HS-5 (cell line): ENCODE measurements at places on chromosomes 2 and 18.

GRCh38 chr2:234165421-234165820 lies 114.9 kb downstream of the SPP2 start:
- no peak for DNase-seq

- no peak for DNase-seq
Measured at GRCh38 chr2:128260239-128261138, 58.2 kb downstream of the HS6ST1 start.

- no peak for DNase-seq
Measured at GRCh38 chr18:10487154-10487553, 32.7 kb downstream of the APCDD1 start.

DNA sequence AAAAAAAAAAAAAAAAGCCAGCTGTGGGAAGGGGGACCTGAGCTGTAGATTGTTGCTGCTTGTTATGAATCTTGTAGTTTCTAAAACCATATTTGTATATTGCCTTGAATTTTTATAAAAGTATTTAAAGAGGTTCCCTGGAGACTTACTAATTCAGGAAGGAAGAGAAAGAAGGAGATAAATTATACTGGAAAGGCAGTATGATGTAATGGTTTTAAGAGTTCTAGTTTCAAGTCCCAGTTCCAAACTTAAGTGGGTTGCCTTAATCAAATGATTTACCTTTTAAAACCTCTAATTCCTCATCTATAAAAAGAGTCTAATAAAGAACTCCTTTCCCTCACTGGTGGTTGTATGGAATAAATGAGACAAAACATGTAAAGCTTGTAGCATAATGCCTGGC lies 62.2 kb downstream of the PTRHD1 start:
- no peak for DNase-seq

- no peak for DNase-seq
Measured at GRCh38 chr2:9315280-9315847, 108.0 kb downstream of the ITGB1BP1 start.

DNA sequence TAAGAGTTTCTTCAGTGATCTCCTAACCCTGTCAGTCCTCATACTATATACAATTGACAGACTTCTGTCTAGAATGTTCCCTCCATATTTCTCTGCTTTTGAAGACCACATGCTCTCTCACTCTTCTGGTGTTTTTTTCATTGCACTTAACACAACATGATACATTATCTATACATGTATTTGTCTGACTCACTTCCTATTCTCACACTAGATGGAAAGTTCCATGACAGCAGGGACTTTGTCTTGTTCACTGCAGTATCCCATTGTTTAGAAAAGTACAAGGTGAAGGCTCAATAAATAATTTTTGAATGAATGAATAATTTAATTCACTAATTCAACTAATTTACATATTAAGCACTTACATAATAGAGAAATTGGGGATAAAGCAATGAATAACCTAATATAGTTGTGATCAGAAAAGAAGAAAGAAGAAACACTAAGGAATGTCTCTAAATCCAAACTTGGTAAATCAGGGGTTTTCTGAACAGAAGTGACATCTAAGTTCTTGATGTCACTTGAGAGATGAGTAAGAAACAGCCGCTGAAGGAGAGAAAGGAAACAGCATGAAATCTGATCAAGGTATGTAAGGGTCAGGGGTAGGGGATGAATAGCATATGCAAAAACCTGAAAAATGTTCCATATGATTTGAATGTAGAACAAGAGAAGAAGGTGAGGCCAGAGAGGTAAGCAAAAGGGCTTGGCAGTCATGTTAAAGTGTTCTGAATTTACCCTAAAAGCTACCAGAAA lies 42.4 kb downstream of the MBD2 start:
- DNase-seq: no peak

GRCh38 chr2:177313162-177313781 lies 48.7 kb upstream of the NFE2L2 start:
- no peak for DNase-seq

DNA sequence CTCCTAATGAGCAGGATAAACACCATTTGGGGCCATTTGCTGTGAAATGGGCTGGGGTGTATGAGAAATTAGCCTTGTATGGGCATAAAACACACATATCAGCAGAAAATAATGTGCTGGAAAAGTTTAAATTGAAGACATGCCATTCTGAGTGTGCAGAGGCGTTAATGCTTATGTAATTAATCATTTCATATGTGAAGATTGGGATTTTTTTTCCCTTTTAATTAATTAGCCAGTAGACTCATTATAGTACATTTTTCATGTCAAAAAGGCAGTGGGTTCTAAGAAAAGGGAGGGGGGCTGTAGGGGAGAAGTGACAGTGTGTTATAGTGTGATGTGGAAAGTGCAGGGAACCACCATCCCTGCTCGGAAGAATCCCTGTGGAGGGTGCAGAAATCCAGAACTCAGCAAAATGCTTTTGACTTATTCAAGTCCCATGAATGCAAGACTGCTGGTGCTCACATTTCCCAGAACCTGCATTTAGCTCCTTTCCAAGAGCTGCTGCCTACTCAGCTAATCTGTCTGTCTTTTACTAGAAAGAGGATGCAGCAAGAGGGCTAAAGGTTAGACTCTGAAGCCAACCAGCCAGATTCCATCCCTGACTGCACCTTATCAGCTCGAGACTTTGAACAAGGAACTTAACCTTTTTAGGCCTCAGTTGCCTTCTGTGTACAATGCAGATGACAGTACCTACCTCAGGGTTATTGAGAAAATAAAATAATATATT lies 11.6 kb upstream of the COX7A2L start:
- DNase-seq: no peak

DNA sequence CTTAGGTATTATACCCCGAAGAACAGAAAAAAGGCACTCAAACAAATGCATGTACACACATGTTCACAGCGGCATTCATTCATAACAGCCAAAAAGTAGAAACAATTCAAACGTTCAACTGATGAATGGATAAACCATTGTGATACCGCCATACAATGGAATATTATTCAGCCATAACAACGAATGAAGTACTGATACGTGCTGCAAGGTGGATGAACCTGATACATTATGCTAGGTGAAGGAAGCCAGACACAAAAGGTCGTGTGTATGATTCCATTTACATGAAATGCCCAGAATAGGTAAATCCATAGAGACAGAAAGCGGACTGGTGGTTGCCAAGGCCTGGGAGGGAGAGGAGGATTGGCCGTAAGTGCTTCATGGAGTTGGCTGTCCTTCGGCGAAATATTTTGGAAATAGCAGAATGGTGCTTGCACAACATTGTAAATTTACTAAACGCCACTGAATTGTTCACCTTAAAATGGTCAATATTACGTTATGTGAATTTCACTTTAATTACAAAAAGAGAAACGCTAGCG lies 750 bp upstream of the RMP24 start:
- DNase-seq: no peak

DNA sequence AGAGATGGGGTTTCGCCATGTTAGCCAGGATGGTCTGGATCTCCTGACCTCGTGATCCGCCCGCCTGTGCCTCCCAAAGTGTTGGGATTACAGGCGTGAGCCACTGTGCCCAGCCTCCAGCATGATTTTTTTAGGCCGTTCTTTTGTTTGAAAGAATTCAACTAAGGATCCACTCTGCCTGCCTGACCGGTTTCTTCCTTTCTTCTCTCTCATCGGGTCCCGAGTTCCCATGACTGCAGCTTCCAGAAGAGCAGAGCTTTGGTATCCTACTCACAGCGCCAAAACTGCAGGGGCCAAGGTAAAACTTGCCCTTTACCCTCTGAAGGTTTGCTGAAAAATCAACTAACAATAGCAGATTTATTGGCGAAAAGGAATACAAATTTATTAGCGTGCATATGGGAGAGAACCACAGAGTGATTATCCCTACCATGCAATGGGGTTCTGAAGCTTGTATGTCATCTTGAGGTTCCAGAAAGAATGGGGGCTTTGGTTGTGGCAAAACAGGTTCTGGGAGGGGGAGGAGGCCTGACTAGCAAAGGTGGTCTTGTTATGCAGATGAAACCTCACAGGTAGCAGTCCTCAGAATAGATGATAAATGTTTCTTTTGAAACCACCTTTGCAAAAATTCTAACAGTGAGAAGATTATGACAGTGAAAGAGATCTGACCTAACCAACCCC lies 87.0 kb upstream of the MSH6 start:
- DNase-seq: no peak

- no peak for DNase-seq
Measured at GRCh38 chr18:57141208-57142129, 5.4 kb upstream of the BOD1L2 start.

- DNase-seq: no peak
Measured at GRCh38 chr2:133802409-133803039, 234.3 kb upstream of the NCKAP5 start.

DNA sequence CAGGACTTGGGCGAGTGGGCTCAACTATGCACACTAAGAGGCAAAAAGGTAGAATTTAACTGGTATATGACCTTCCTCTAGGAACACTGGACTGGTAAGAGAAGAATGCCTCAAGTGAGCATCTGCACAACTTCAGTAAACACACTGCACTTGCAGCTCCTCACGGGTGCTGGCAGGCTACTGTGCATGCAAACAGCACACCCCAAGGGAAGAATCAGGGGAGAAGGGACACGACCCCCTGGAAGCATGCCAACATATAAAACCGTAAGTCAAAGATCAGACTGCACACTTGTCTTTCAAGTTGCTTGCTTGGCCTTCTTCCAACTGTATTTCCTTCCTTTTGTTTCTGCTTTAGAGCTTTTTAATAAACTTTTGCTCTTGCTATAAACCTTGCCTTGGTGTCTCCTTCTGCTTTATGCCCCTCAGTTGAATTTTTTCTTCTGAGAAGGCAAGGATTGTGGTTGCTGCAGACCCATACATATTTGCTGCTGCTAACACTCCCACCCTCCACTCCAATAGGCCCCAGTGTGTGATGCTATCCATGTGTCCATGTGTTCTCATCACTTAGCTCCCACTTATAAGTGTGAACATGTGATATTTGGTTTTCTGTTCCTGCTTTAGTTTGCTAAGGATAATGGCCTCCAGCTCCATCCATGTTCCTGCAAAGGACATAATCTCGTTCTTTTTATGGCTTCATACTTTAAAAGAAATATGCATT lies 263.7 kb upstream of the SPOPL start:
- no peak for DNase-seq

DNA sequence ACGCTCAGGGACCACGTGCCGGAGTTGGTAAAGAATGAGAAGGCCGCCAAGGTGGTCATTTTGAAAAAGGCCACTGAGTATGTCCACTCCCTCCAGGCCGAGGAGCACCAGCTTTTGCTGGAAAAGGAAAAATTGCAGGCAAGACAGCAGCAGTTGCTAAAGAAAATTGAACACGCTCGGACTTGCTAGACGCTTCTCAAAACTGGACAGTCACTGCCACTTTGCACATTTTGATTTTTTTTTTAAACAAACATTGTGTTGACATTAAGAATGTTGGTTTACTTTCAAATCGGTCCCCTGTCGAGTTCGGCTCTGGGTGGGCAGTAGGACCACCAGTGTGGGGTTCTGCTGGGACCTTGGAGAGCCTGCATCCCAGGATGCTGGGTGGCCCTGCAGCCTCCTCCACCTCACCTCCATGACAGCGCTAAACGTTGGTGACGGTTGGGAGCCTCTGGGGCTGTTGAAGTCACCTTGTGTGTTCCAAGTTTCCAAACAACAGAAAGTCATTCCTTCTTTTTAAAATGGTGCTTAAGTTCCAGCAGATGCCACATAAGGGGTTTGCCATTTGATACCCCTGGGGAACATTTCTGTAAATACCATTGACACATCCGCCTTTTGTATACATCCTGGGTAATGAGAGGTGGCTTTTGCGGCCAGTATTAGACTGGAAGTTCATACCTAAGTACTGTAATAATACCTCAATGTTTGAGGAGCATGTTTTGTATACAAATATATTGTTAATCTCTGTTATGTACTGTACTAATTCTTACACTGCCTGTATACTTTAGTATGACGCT lies 5.8 kb downstream of the MYCN start:
- DNase-seq: no peak
